Urothelium cell line (cell line): ENCODE measurements at places on chromosomes 2 and 18.

GRCh38 chr2:239230318-239231052 lies 170.3 kb downstream of the HDAC4 start:
- no peak for DNase-seq

DNA sequence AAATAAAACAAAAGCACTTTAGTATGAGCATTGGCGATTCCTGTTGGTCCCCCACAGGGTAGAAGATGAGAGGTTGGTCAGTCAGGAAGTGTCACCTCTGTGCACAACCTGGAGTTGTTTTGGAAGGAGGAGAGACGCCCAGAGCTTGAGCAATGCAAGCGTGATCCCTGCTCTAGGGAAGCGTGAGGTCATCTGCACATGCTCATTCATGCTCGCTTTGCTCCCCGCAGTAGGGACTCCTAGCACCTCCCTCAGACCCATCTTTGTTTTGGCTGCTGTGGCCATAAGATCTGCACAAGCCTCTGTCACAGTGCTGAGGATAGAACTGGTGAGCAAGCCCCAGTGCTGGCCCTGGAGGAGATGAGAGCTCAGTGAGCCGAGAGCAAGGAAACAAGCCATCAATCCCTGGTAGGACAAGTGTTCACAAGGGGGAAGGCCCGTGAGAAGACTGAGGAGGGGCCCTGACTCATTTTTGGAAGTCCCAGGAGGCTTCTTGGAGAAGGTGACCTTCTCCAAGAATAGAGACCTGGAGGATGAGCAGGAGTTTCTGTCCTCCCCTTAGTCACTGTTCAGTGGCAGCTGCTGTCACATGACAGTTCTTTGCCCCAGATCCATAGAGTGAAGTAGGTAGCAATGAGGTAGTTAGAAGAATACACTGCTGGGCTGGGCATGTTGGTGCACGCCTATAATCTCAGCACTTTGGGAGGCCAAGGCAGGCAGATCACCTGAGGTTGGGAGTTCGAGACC lies 13.3 kb upstream of the ATP8B1 start:
- no peak for DNase-seq

DNA sequence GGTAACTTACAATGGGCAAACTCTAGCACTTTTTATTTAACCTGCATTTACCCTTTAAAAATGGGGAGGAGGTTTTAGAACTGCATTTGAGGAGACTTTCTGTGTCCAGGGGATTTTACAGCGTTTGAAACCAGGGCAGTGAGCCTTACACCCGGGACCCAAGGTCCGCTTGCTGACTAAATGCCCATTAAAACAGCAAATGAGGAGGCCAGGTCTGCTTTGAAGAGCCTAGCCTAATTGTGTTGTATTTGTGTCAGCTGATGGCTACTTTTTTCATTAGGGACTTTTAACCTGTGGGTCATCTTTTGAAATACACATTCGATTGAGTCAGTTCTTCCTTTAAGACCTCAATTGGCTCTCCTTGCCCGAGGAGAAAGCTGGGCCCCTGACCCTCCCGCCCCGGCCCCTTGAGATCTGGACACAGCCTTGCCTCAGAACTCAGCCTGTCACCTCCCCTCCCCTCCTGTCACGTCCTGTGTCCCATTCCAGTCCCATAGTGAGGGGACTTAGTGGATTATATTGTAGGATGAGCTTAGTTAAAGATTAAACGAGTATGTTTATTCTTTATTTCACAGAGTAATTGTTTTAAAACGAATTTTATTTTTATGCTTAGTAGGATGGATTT lies 69.0 kb downstream of the KLHL29 start:
- DNase-seq, result no peak

DNA sequence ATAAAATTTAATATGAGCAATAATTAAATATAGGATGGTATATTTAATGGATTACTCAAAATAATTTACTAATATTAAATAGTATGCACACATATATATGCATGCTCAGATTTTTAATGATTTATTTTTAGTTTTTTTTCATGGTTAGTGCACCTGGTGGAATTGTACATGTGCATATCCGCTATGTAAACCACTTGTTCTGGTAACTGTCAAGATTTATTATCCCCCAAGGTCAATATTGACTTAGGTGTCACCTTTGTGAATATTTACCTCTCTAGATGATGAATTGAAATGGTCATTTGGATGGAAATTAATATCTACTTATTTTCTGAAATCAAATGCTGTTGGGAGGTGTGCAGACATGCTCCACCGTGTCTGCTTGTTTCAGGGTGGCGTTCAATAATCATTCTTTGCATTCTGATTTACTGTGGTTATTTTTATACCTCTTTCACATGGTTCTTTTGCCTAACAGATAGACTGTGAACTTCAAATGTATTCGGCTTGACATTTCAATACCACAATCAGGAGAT lies 14.7 kb downstream of the CNTNAP5 start:
- DNase-seq, result no peak

GRCh38 chr2:157172239-157172638 lies 85.3 kb upstream of the GALNT5 start:
- DNase-seq, result no peak

- no peak for DNase-seq
These were observed 199.3 kb upstream of the MYT1L start for GRCh38 chr2:2530334-2530733.

DNA sequence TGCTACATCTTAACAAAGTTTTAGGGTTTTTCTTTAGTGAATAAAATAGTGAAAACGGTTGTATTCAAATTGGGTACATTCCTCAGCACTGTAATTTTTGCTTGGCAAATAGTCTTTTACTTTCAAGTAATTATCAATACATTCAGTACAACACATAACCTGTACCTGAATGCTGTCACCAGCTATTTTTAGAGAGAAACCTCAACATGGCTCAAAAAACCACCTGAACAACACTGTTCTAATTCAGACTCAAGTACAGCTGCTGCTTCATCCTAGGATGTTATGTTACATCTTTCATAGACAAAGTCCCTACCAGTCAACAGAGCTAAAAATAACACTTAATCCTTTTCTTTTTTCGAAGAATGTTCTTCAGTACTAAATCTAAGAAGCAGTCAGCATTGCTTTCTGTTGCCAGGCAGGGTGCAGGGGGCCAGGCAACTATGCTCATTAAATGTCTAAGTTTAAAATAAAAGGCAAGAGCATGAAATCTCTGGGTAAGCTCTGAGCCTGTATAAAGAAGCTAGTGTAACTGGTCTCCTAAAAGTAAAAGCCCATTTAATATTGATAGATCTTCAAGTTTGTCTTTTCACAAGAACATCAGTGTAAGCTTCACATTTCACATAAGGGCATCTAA lies 20.5 kb downstream of the PDIA6 start:
- DNase-seq, result no peak

- DNase-seq, result no peak
These were observed 1055.5 kb upstream of the KLHL29 start for GRCh38 chr2:22329211-22330154.

DNA sequence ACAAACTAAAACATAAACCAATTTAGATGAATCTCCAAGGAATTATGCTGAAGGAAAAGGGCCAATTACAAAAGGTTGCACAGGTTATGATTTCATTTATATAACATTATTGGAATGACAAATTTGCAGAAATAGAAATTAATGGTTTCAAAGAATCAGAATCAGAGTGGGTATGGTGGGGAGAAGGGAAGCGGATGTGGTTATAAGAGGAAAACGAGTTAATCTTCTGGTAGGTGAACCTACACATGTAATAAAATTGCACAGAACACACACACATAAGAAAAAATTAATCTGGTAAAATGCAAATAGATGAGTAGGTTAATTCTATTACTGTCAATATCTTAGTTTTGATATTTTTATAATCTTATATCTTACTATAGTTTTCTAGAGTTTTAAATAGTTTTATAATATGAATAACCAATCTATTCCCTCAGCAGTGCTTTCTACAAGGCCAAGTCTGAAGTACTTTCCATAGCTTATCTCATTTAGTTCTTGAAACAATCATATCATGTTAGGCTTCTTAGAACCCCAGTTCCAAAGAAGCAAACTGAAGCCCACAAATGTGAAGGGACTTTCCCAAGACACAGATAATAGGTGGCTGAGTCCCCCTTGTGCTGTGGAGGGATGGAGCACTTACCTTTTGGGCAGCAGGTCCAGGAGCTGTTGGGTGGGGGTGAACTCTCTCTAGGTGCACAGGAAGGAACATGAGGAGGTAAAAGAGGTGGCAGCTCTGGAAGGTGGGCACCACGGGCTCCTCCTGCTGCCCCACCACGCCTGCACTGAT lies 31.5 kb downstream of the ZNF519 start:
- no peak for DNase-seq

GRCh38 chr2:207692206-207693065 lies 19.0 kb upstream of the CCNYL1 start:
- peak; percentile 26 for DNase-seq

DNA sequence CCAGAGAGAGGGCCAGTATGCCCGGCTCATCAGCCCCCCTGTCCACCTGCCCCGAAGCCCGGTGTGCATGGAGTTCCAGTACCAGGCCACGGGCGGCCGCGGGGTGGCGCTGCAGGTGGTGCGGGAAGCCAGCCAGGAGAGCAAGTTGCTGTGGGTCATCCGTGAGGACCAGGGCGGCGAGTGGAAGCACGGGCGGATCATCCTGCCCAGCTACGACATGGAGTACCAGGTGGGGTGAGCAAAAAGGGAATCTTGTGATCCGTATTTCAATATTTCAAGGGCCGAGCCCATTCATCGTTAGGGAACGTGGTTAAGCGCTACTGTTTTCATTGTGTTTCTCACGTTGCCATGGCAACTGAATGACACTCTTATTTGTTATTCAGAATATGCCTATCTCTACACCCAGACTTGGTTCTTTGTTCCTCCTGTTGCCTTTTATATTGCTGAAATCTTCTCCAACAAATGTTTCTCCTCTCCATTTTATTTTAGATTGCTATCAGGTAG lies 81.5 kb downstream of the NRP2 start:
- peak; percentile 81 for DNase-seq

- DNase-seq, result no peak
These were observed 111.6 kb downstream of the SMAD7 start for GRCh38 chr18:48838921-48839818.

DNA sequence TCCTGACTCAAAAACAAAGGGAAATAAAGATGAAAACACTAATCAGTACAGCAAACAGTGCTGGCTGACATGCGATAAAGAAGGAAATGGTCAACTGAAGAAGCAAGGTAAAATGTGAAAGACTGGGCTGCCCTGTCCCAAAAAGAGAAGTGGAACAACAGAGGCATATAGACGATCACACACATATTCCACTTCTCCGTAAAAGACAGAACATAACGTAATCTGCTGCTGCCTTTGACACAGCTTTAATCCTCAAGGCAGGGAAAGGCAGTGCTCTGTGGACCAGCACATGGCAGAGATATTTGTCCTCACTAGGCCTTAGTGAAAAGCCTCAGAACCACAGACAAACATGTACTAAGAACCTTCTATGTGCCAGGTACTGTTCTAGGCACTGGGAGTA lies 24.3 kb upstream of the REL start:
- no peak for DNase-seq

GRCh38 chr2:5123582-5124196 lies 568.5 kb upstream of the SOX11 start:
- DNase-seq, result no peak

GRCh38 chr18:55213586-55213985 lies 254.3 kb upstream of the CCDC68 start:
- no peak for DNase-seq

DNA sequence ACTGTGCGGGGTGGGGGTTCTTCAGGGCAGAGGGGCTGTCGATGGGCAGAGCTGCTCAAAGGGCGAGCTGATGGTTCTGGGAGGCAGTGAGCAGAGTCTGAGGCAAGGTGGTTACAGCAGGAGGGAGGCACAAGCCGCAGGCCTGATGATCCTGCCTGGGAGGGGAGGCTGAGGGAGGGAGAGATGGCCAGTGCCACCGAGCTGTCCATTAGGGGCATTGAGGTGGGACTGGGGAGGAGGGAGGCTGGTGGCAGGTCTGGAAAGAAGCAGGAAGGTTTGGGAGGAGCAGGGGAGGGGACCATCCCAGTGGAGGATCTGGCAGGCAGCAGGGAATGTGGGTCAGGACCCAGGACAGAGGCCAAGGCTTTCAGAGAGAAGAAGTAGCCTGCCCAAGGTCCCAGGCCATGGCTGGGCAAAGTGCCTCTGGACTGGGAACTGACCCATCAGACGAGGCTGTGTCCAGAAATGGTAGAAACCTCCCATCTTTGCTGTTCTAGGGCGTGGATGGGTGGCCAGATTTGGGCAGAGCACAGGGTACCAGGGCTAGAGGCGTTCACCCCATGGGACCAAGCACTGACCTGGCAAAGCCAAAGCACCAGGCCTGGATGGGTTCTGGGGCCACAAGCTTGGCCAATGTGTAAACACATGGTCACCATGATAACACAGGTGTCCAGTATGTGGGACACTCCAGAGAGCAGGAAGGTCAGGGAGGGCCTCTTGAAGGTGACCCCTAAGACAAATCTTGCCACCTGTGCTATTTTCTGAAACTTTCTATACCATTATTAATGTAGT lies 55.5 kb downstream of the INHBB start:
- DNase-seq, result no peak

GRCh38 chr2:114139542-114139941 lies 249.7 kb downstream of the ACTR3 start:
- no peak for DNase-seq

GRCh38 chr2:234483568-234484251 lies 13.2 kb downstream of the ARL4C start:
- no peak for DNase-seq

- no peak for DNase-seq
These were observed 242.4 kb downstream of the ARHGAP15 start for GRCh38 chr2:143371616-143372015.

DNA sequence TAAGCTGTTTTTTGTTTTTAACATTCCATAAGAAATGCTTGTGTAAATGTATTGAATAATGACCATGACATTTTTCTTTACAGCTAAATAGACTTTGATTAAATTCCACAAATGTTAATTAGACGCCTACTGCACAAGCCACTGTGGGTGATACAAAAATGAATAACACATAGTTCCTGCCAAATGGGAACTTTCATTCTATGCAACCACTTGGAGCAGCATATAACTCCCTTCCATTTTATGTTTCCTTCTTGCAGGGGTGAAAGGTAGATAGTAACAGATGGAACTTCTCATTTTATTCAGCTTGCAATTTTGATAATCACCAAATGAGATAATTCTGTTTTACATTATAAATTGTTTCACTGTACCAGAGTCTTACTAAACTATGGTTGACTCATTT lies 70.0 kb upstream of the THUMPD2 start:
- DNase-seq, result no peak
